Activated CD8-positive, alpha-beta memory T cell treated with anti-CD3 and anti-CD28 coated beads, Interleukin-2, amount 10 ng/mL, durations not matched to agents 7 days and 5 days (primary cell): ENCODE measurements at places on chromosomes 7 and 10. TPM values are rescaled to one million over a fixed set of nuclear protein-coding genes. Genes with fewer than 3 reads are reported as not detected.

Gene ANKRD30A
- not detected for total RNA-seq

Gene PRPS1L1
- not detected for total RNA-seq

- no peaks in the 10 kb centered on the region for H3K4me1 ChIP-seq
- DNase-seq, result no peak
- H3K4me3 ChIP-seq, result no peak overlapping the region
- H3K27me3 ChIP-seq, result no peaks in the 10 kb centered on the region
- no peak overlapping the region for H3K27ac ChIP-seq
- no peaks in the 10 kb centered on the region for H3K36me3 ChIP-seq
Observed at GRCh38 chr10:126596472-126597016, 73.9 kb downstream of the C10orf90 start.

DNA sequence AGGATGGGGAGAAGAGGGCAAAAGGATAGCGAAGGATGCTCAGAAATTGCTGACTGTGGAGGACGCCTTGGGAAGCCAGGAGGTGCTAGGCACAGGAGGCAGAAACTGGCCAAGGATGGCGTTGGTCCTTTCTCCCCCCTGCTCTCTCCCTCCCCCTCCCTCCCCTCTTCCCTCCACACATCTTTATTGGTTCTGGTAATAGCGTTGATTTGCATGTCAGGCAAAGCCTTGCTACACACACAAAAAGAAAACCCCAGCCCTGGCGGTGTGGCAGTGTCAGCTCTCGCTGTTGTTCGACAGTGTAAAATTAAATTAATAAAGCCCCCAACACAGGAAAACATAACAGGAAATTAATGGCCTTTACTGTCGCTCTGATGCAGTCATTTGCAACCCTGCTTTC is 47.2 kb downstream of the PAX2 start:
- no peaks in the 10 kb centered on the region for H3K36me3 ChIP-seq
- no peak overlapping the region for H3K27ac ChIP-seq
- H3K4me1 ChIP-seq, result no peaks in the 10 kb centered on the region
- no peak overlapping the region for H3K4me3 ChIP-seq

Gene WNT2
- total RNA-seq, result not detected

- no peak overlapping the region for H3K27ac ChIP-seq
- no peaks in the 10 kb centered on the region for H3K27me3 ChIP-seq
- DNase-seq, result no peak
- H3K36me3 ChIP-seq, result no peaks in the 10 kb centered on the region
- H3K4me3 ChIP-seq, result no peak overlapping the region
- H3K4me1 ChIP-seq, result no peaks in the 10 kb centered on the region
Observed at GRCh38 chr10:80057171-80057570, 21.3 kb upstream of the TMEM254 start.

GRCh38 chr7:66281678-66282590 is 76.8 kb downstream of the TPST1 start:
- H3K4me3 ChIP-seq, result no peak overlapping the region
- H3K27me3 ChIP-seq, result peaks cover 4% of the 10 kb centered on the region
- no peak for DNase-seq
- H3K36me3 ChIP-seq, result no peaks in the 10 kb centered on the region
